ENCODE measurements at places on chromosomes 3 and 15.

DNA sequence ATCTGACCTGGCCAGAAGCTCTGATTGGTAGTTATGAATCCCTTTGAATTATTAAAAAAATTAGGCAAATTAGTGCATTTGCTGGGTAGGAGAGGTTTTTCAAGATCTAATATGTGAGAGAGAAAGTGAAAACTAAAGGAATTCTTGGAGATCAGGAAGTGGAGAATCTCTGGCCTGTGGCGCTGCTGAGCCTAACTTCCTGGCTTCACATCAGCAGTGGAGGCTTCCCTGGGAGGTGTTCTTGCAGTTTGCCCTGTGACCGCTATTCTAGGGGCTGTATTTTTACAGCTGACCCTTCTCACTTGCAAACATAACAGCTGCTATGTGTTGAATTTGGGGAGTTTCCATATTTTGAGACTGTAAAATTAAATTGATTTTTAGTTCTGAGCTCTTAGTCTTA is 166.4 kb downstream of the ATG7 start:
- DNase-seq = no peak

GRCh38 chr3:154018100-154018696 is 103.0 kb upstream of the ARHGEF26 start:
- DNase-seq = no peak

DNA sequence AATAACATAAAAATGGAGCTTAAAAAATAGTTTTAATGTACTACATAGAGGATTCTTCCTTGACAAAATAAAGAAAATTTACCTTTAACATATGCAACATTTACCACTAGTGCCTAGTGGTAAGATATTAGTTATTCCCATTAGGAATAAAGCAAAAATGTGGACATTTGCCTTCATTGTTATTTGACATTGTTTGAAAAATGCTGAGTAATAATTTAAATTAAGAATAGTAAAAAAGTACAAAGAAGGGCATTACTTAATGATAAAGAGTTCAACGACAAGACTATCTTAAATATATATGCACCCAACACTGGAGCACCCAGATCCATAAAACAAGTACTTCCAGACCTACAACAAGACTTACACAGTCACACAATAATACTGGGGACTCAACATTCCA is 125.7 kb downstream of the POLR2M start:
- no peak for DNase-seq

- no peak for DNase-seq
Measured at GRCh38 chr3:25854635-25855034, 64.7 kb downstream of the OXSM start.

DNA sequence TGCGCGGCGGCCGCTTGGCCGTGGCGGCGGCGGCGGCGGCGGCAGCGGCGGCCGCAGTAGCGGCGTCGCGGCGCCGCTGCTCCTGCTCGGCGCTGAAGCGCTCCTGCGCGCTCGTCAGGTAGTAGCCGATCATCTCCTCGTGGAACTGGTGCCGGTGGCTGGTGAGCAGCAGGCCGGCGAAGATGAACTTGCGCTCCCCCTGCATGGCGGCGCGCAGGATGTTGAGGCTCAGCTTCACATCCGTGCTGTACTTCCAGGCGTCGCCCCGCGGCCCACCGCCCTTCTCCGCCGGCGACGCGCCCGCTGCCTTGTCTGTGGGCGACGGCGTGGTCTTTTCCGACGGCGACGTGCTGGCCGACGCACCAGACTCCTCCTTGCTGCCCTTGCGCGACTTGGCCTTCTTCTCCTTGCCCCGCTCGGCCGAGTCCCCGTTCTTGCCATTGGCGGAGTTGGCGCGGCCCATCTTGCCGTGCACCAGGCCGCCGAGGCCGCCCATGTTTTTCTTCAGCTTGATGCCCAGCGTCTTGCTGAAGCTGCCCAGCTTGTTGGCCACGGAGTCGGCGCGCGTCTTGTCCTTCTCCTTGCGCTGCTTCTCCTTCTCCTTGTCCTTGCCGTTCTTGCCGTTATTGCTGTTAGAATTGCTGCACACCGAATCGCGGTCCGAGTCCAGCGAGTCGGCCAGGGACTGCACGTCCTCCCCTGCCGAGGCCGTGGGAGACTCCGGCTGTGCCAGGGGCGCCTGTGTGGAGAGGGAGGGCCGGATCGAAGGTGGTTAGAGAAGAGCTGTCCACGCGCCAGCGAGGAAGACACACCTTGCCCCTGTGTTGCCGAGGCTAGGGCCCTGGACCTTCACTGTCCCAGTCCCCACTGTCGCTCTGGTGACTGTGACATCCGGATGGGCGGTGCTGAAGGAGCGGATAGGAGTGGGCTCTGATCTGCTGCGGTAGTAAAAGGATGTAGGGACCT is 157.6 kb downstream of the KLF13 start:
- no peak for DNase-seq

DNA sequence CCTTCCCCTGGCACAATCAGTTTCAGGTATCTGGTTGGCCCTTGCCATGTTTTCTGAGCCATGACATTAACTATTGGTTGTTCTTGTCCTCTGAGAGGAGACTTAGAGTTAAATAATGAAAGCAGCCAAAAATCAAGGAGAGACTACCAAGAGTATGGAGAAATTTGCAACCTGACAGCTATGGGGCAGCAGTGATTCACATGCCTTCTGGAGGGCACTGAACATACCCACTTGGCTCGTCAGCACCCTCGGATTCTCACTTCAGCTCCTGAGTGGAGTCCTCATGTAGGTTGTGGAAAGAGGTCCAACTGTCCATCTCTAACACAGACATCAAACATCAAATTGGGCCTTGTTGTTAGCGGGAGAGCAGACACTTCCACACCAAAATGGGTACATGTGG is 265.6 kb downstream of the EBLN2 start:
- DNase-seq = no peak

GRCh38 chr3:149744151-149744550 is 8.1 kb downstream of the COMMD2 start:
- no peak for DNase-seq

DNA sequence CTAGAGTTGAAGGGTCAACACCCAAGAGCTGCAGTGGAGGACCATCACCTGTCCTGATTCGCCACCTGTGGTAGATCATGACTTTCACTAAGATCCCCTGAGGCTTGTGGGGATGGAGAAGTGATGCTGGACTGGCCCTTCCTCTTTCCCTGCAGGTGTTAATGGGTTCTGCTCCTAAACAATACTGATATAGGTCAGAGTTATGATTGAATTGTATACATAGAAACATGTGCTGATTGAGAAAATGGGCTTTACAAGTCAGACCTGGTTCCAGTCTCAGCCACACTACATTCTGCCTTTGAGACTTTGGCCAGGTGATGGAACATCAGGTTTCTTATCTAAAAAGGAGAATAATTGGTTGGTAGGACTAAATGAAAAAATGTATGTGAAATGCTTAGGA is 418.9 kb upstream of the TPRG1 start:
- DNase-seq = no peak

DNA sequence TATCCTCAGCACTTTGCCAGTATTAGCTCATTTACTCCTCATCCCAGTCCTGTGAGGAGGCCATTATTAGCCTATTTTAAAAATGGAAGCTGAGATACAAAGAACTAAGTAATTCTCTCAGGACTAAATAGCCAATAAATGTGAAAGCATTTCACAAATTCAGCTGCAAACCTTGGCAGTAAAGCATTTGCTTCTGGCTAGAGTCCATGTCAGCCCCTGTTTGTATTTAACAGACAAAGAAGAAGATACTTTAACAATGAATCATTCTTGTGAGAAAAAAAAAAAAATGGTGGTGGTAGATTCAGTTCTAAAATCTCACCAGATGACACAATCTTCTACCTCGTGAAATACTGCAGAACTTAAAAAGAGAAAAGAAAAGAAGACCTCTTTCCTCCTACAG is 85.0 kb upstream of the CNTN6 start:
- no peak for DNase-seq

DNA sequence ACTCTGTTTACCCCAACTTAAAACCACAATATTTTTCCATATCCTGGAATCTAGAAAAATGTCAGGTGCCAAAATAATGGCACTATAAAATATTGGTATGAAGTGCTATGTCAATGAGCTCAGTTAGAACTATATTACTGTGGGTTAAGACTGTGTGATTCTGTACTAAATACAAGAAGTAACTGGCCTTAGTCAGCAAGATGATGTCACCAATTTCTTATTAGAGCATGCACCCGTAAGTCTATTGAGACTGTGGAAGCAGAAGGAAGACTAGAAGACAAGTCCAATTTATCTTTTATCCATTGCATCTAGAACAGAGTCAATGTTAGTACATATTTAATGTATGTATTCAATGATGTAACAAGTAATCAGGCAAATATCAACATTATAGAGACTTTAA is 25.0 kb downstream of the LRRC58 start:
- DNase-seq = no peak

GRCh38 chr3:15426579-15427118 is 695 bp downstream of the METTL6 start:
- no peak for DNase-seq

GRCh38 chr3:11544412-11545181 is 99.1 kb downstream of the VGLL4 start:
- no peak for DNase-seq

GRCh38 chr3:189512039-189512438 is 119.2 kb upstream of the TP63 start:
- DNase-seq = no peak

DNA sequence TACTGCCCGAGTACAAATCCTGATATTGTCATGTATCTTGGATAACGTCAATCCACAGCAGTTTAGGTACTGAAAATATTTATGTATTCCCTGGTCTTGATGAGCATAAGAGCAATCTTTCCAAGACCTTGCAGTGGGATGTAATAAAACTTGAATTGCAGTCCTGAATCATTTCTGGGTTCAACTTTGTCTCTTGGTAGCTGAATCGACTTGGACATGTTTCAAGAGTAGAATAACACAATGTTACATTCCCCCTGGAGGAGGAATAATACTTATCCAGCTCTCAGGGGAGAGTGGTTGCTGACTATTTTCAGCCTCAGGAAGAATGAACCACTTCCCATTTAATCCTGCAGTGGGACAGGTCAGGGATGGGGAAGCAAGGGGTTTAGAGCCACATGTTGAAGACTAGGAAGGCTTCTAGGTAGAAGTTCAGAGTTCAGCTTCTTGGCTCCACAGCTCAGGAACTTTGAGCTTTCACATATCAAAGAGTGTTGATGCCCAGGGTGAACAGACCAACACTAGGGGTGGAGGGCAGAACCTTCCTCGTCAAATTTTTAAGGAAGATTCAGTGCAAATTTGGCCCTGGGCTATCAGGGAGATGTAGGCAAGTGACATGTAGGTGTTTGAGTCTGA is 43.4 kb upstream of the GPD1L start:
- DNase-seq = no peak

DNA sequence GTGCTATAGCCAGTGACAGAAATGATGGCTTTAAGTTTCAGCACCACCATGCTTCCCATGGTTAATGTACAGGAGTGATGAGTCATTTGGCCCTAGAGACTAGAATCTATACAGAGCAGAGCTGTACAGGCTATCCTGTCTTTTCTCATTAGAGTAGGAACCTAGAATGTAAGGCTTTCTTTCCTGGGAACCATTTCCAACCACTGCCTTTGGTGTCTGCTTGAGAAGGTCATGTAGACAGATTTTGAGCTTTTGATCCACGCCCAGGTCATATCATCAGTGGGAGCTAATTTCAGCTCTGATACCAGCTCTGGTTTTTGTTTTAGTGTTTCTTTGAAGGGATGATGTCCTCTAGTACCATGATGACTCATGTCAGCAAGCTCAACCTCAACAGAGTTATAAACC is 543.1 kb downstream of the NTRK3 start:
- DNase-seq = no peak

DNA sequence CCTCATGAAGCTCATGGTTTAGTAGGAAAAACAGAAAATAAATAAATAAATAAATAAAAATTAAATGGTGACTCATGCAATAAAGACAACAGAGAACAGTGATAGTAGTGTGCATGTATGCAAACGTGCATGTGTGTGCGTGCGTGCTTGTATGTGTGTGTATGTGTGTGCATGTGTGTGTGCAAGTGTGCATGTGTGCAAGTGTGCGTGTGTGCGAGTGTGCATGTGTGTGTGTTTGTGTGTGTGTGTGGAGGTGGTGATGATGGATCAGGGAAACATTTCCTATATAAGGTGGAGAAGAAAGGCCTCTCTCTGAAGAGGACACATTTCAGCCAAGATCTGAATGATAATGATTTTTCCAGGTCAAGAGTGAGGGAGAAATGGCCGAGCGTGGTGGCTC is 47.2 kb downstream of the CACNA2D3 start:
- no peak for DNase-seq

DNA sequence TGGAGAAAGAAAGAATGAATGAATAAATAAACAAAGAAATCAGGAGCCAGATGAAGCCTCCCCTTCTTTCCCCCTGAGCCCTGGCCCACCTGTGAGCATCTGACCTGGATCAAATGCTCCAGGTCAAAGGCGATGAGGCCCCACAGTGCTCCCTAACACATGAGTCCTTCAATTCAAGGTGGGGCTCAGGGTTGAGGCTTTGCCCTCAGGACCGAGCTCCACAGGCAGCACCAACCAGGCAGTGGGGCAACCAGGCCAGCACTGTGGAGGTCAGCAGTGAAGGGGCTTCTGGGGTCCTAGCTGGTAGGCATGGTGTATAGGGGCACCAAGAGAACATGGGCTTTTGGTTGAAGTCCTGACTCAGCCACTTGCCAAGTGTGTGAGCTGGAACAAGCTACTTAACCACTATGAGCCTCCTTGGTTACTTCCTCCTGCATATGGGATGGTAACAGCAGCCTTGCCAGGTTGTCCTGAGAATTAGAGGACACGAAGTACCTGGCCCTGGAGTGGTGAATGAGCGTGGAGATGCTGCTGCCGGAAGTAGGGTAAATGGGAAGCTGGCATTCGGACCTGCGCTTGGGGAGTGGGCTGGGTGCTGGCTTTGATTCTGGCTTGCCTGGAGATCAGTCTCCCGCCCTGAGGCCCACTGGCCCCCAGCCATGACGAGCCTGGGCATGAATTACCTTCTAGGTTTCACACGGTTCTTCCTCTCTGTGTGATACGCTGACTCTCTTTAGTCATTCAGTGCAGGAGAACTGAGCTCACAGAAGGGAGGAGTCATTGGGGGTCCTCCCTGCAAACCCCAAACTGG is 10.0 kb upstream of the PAQR5 start:
- no peak for DNase-seq

GRCh38 chr3:20137647-20138046 is 48.4 kb downstream of the SGO1 start:
- DNase-seq = no peak

DNA sequence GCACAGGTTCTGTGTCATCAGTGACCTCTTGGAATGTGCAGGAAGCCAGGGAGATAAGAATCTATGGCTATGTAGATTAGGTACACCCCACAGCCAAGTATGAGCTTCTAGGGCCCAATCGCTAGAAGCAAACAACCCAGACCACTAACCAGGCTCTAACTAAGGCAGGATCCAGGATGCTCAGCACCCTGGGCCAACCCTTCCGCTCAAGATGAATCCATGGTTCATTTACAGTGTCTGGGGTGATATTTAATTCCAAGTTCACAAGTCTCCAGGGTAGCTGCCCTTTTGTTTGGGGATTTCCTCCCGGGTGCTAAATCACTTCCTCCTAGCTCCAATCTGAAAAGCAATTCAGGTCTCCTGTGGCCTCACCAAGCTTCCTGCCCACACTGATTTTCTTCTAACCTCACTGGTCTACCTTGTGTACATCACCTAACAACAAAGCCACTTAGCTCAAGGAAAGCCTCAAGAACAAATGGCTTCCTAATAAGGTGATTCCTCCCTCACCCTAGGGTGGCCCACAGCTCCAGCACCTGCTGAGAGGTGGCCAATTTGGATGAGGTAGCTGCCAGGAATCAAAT is 2.4 kb downstream of the EHD4 start:
- DNase-seq = no peak

- DNase-seq = no peak
Measured at GRCh38 chr3:147797095-147797494, 387.9 kb downstream of the ZIC1 start.
